Right renal pelvis (tissue), 4 donors: ENCODE measurements at places on chromosomes 12 and 14. TPM values are rescaled to one million over a fixed set of nuclear protein-coding genes. Genes with fewer than 3 reads are reported as not detected.

TMTC1 gene
- 32.8 TPM for polyA plus RNA-seq

SCNN1A gene
- polyA plus RNA-seq: 68.4 TPM

JAG2 gene
- polyA plus RNA-seq: 9.8 TPM

LALBA gene
- not detected for polyA plus RNA-seq

SYNDIG1L gene
- 0.19 TPM for polyA plus RNA-seq

GPR137C gene
- 8.0 TPM for polyA plus RNA-seq

HOXC4 gene
- polyA plus RNA-seq: 42.7 TPM

GOLT1B gene
- polyA plus RNA-seq: 51.6 TPM

OTOGL gene
- 0.57 TPM for polyA plus RNA-seq

TUNAR gene
- polyA plus RNA-seq: 0.29 TPM

DNA sequence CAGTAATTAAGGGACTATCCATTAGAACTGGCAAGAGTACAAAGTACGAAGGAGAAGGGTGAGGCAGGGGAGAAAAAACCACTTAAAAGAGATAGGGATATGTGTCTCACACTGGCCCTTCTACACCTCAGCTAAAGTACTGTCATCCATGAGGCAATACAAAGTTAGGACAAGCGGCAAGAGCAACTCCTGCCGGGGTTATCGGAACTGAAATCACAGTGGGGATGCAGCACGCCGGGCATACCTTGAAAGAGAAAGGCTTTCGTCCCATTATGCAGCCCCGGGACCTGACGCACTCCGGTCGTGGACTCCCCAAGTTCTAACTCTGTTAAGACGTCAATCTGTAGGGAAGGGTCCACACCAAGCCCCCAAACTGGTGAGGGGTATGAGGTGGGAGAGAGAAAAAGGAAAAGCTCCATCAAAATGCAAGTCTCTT, 1.1 kb downstream of the NELL2 start:
- no peak for DNase-seq

GRCh38 chr14:24399447-24399822, 632 bp downstream of the NYNRIN start:
- DNase-seq: no peak

DNA sequence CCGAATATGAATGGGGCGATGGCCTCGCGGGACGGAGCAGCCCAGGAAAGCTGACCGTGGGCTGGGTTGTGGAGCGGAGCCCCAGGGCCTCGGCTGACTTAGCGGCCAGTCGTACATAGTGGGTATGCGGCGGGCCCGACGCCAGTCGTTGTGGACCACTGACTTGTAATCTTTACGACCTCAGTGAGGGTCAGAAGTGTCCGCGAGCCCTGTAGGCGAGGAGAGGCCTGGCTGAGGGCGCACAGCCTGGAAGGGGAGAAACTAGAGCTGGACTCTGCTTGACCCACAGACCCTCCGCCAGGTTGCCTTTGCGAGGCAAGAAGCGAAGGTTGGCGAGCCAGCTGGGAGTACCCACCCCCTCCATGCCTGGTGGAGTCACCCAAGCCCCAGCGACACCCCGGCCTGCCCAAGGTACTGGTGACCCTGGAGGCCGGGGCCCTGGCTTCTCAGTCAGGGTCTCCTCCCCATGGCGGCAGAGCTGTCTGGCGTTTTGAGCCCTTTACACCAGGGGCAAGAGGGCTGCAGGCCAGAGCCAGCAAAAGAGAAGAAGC, 15.6 kb upstream of the DYNC1H1 start:
- no peak for DNase-seq

GRCh38 chr14:24843494-24843893, 206.5 kb downstream of the STXBP6 start:
- no peak for DNase-seq

- DNase-seq: no peak
These were observed 2.8 kb downstream of the MBIP start for GRCh38 chr14:36317650-36318049.

GRCh38 chr14:33774723-33775470, 176.0 kb downstream of the EGLN3 start:
- no peak for DNase-seq

GRCh38 chr14:31206536-31207286, 882 bp downstream of the HECTD1 start:
- no peak for DNase-seq

DNA sequence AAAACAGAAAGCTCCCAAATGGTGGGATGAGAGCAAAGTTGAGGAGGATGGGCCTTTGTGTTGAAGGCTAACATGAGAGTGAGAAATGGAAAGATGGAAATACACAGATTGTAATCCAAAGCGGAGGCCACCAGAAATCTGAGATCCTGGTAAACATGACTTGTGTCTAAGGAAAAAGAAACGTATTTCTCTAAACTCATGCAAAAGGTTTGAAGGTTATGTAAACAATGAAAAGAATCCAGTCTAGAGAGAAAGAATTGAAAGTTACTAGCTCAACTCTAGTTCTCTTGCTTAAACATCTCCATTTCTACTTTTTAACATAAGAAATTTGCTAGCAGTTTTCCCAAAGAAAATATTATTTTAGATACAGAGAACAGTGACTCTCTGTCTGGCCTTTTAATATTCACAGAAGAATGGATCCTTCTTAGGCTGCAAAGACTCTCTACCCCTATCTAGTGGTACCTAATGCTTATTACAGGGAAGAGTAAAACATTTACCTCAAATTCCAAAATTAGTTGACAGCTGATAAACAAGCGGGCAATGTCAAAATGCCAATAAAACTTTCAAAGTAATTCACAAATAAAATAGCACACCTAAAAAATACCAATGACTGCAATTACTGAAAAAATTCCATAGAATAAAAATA, 75.8 kb upstream of the SOX5 start:
- no peak for DNase-seq

DNA sequence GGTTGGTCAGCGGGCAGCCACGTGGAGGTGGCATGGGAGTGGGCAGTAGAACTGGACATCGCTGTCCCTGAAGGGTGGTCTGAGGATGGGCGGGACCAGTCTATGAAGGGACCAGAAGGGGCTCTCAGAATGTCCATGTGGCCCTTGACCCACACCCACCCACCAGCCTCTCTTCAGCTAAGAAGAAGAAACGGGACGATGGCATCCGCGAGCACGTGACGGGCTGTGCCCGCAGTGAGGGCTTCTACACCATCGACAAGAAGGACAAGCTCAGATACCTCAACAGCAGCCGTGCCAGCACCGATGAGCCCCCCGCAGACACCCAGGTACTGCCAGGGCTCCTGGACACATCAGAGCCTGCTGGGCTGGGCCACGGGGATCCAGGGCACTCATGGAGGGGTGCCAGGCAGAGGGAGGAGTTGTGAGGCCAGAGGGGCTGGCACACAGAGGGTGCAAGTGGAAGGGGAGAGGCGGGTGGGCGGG, 21.3 kb downstream of the SETD1B start:
- no peak for DNase-seq

DNA sequence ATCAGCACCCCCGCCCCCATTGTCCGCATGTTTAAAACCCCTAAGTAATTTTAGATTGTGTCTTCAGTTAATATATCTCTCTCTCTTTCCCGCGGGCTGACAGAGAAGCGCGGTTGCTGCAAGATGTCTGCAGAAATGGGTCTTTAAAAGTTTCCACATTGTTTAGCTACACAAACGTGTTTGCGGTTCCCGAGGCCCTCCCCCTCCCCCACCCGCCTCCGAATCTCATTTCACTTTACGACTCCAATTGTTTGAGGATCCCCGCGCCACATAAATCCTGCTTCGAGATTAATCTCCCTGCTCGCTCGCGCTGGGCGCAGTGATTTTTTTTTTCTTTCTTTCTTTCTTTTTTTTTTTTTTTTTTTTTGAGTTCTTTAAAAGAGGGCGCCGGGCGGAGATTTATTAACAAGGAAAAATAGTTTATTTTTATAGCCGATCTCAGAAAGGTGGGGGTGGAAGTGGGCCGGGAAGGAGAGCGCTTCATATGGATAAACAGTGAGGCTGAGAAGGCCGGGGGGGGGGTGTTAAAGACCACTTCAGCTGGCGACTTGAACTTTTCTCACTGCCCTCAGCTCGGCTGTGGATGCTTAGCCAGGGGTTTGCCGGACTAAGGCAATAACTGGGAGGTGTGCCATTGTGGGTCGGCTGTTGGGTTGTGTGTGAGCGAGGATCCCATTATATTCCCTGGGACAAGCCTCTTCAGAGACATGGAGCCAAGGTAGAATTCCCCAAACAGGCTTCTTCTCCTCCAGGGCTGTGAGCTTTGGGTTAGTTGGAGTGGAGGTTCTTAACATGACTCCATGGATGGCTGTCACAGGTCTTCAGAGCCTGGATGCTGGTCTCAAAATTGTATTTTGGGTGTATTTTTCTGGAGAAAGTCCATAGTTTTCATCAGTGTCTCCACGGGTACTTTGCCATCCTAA, 39.7 kb upstream of the TBX5 start:
- no peak for DNase-seq

GRCh38 chr14:97275276-97275675, 478.1 kb downstream of the VRK1 start:
- no peak for DNase-seq

- no peak for DNase-seq
These were observed 4.7 kb upstream of the PSMA6 start for GRCh38 chr14:35287431-35288013.

- no peak for DNase-seq
These were observed 98.9 kb downstream of the PLXNC1 start for GRCh38 chr12:94247246-94247645.

DNA sequence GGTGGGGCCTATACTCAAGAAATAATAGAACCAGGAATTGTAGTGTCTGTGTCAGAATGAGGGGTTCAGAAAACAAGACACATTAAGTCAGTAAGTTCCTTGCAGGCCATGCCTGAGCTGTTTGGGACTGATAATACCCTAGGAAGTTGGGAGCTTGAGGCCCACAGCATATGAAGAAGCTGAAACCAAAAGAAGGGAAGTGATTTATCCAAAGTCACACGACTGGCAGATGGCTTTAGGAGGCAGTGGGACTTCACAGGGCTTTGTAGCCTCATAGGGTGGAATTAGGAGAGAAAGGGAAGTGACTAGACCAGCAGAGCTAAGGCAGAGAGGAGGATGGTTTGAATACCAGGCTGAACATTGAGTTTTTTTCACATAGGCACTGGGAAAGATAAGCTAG, 56.6 kb upstream of the SRSF5 start:
- no peak for DNase-seq

- no peak for DNase-seq
These were observed 41.2 kb downstream of the KANSL2 start for GRCh38 chr12:48640854-48641253.

GRCh38 chr12:6183689-6184428, 16.3 kb upstream of the CD9 start:
- DNase-seq: no peak

- DNase-seq: no peak
These were observed 975.9 kb downstream of the FLRT2 start for GRCh38 chr14:86505808-86506207.

- DNase-seq: no peak
These were observed 322.1 kb upstream of the RGS6 start for GRCh38 chr14:71610149-71610548.

GRCh38 chr14:77120771-77121743, 20.5 kb downstream of the ZDHHC22 start:
- no peak for DNase-seq

GRCh38 chr12:110699591-110700445, 10.9 kb upstream of the HVCN1 start:
- no peak for DNase-seq

- no peak for DNase-seq
These were observed 386.4 kb downstream of the RGS6 start for GRCh38 chr14:72318648-72319047.

DNA sequence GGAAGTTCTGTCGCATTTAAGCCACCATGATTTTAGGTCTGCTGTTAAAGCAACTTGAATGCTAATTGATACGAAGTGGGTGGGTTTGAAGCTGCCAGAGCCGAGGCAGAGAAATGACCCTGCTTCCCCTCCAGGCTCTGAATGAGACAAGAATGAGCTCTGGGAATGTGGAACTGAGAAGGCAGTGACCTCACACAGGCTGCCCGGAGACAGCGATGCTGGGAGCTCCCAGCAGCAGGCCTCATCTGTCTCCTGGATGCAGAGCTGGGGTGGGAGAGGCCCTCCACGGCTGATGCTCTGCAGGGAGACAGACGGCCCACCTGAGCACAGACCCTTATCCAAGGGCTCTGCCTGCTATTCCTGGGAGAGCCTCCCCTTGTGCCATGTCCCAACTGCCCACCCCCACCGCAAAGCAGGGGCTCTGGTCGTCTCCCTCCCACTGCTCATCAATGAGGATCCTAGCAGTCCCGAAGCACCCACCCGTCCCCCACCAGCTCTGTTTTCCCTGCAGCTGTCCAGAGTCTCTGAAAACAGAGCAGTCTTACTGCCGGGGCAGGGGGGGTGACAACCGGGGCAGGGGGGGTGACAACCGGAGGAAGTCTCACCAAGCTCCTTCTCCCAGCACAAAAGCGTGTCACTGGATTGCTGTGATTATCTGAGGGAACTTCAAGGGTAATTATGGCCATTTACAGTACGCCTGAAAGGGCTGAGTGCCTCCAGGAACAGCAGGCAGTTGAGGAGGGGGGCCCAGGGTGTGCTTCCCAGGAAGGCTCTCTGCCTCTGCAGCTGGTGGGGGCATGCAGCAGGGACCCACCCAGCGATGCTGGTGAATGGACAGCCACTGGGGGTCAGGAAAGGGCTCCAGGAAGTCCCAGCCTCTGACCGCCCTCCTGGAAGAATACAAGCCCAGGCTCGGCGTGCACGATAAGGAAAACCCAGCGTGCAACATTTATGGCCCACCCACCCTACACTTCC, 67.8 kb downstream of the CHGA start:
- no peak for DNase-seq

GRCh38 chr12:6321905-6322304, 11.4 kb downstream of the PLEKHG6 start:
- DNase-seq: no peak

DNA sequence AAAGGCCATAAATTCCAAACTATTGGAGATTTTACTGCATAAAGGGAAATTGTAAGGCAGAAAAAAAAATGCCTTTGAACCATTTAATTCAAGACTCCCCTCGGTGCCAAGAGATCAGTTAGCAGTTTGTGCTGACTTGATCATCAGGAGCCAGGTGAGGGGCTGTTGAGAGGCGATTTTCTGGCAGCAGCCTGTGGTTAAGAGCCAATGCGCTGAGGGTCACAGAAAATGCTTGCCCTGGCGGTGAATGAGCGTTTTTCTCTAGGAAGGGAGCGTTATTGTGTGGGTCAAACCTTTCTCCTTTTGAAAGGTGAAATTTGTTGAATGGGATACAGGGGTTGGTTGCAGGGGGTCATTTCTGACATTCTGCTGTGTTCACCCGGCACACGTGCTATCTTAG, 4.7 kb downstream of the SRRM4 start:
- no peak for DNase-seq

- no peak for DNase-seq
These were observed 1203.2 kb downstream of the TMEM121 start for GRCh38 chr14:106729551-106729950.

DNA sequence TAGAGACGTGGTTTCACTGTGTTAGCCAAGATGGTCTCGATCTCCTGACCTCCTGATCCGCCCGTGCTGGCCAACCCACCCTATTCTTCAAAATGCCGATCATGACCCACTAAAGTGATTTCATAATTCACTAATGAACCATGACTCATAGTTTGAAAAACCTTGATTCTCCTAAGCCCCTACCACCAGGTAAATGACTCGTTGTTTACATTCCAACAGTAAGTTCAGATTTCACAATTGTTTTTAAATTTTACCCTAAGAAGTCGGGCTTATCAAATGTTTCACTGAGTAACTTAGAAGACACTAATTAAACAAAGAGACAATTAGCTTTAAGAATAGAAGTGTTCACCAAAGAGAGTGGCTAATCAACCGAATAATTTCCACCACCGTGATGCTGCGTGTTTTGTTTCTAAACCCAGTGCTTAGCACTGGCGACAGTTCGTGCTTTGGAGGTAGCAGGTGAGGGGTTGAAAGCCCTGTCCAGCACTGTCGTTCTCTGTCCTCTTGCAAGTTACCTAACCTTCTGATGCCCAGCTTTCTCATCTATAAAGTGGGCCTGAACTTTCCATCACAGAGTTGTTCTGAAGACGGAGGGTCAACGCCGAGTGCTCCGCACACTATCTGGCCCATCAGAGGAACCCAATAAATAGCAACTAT, 136.5 kb downstream of the NTF3 start:
- no peak for DNase-seq
